ENCODE measurements at places on chromosomes 16 and 17.
A peak's percentile ranks its signal among the peaks of the same experiment; 100 is the strongest.

- DNase-seq: no peak
These were observed 6.1 kb upstream of the SERPINF2 start for GRCh38 chr17:1736348-1737281.

DNA sequence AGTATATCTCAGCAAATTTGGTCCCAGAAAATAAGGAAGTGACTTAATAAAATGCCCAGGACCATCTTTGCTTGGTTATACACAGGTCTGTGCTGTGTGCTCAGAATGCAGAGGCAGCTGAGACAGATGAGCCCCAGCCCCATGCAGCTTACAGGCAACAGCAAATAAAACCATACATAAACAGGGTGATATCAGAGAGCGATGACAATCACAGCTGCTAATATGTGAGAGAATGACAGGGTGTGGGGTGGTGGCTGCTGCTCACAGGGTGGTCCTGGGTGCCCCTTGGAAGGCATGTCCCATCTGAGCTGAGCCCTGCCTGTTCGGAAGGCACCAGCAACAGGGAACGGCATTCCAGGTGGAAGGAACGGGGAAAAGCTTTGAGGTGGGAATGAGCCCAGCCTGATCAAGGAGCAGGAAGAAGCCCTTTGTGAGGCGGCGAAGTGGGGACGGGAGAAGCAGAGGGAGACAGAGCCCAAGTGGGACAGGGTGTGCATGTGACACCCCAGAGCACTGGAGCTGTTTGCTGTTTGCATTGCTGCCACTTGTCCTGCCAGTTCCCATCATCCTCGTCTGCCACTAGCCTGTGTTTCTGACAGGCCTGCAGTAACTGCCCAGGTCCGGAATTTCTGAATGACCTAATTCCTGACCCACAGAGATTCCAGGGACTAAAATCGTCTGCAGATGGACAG lies 150.5 kb downstream of the KATNIP start:
- no peak for DNase-seq

GRCh38 chr17:81394921-81395599 lies at the start of gene BAHCC1:
TSS of gene BAHCC1 (plus strand) at chr17:81395457. CDS start at chr17:81399740, 4,283 bp downstream.
- DNase-seq: peak; percentile 83

- no peak for DNase-seq
These were observed 40.3 kb downstream of the FOXL1 start for GRCh38 chr16:86618431-86619238.

- DNase-seq: no peak
These were observed 5.9 kb upstream of the CORO6 start for GRCh38 chr17:29628644-29629043.

GRCh38 chr17:57898487-57899311 lies 48.9 kb upstream of the MRPS23 start:
- DNase-seq: no peak

DNA sequence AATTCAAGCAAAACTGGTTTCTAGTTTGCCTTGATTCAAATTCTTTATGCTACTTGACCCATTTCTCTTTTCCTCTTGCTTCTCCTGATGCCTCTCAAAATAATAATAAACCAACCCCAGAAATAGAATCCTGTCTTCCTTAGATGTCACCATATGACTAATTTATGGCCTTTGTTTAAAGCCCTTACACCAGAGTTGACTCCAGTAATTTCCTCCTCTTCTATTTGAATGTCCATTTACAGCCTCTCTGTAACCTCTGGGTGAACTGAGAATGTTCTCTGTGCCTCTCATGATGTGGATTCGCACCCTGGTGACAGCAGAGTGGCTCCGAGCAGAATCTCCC lies 31.5 kb downstream of the ZFHX3 start:
- DNase-seq: no peak

- DNase-seq: no peak
These were observed 4.0 kb upstream of the GGNBP2 start for GRCh38 chr17:36540696-36541095.

DNA sequence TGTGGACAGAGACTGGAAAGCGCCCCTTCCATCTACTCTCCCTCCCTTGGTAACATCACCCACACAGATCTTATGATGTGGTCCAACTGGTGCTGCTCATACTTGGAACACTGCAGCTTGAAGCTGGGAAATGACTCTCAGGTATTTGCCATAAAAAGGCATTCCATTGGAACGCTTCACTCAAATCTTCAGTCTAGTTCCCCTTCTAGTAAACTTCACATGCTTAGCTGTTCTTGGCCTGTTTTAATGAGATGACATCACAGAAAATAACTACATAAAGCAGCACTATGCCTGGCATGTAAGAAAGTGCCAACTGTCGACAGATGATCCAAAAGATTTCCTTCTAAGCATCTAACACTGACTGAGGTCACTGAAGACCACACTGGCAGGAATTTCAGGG lies 9.3 kb downstream of the ZNF263 start:
- no peak for DNase-seq

DNA sequence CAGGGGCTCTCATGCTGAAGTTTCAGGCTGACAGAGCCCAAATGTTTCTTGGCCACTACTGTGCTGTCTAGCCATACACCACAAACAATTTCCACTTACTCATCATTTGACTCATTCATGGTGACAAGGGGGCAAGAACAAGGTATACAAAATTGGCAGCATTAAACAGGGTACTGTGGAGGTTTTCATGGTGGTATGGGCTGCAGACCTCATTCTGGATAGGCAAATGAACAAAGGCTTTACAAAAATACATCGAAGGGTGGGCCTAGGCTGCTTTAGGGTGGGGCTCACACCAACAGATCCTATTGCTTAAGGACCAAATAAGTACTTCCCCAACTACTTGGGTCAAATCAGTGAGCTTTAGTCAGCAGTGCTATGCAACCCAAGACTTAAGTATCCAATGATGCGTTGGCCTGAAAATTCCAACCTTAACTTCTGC lies 53.0 kb downstream of the N4BP1 start:
- no peak for DNase-seq

- DNase-seq: no peak
These were observed 45.6 kb downstream of the CYB5B start for GRCh38 chr16:69469807-69470561.

DNA sequence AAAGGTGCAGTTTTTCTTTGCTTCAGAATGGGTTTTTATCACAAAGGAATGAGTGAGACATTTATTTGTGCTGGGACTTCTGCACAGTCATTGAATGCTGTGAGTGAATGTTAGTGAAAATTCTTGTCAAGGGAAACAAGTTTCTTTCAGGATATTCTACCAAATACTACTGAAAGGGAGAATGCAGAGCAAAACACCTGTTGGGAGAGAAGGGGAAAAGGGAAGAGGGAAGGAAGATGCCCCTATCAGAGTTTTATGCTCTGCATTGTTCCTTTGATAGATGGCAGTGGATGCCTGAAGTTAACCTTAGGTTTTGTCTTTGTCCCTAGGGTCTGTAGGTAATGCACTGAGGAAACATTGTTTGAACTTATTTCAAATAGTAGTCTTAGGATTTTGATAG lies 3.1 kb downstream of the GGNBP2 start:
- no peak for DNase-seq

DNA sequence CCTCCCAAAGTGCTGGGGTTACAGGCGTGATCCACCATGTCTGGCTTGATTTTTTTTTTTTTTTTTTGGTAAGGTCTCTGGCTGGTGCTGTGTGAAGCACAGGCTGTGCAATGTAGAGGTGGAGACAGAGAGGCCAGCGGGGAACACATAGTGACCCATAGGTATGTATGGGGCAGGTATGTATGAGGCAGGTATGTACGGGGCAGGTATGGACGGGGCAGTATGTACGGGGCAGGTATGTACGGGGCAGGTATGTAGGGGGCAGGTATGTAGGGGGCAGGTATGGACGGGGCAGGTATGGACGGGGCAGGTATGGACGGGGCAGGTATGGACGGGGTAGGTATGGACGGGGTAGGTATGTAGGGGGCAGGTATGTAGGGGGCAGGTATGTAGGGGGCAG lies 5.0 kb downstream of the RPL3L start:
- DNase-seq: no peak

GRCh38 chr17:65085397-65085796 lies 28.9 kb upstream of the GNA13 start:
- DNase-seq: no peak

DNA sequence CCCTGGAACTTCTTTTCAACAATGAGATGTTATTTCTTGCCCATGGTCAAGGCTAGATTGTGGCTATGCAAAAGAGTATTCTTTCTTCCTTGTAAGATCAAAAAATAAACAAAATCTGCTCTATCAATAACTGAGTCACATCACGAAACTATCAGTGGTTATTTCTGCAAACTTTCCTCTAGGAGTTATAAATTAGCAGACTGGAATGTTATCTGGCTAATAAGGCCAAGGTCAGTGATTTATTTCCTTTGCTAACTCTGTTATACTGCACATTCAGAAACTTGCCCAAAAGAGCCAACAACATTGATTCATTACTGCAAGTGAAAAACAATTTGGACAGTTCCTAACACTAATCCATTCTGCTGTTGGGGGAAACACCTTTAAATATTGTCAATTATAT lies 5.0 kb downstream of the ARL6IP1 start:
- no peak for DNase-seq

GRCh38 chr17:34366010-34366409 lies 3.0 kb upstream of the CCL1 start:
- no peak for DNase-seq

DNA sequence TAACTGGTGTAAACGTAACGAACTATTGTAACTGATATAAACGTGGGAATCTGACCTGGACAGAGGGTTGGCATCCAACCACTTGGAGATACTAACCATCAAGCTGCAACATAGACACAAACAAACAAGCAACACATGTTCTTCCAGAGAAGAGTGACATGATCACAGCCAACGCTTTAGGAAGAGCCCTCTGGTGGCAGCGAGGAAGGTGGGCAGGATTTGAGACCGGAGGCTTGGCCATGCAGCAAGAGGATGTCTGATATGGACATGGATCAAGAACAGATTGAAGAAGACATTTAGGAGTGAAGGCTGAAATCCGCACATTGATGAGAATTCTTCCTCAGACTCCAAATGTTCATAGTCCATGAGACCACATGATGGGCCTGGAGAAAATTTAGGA lies 40.3 kb upstream of the TNRC6A start:
- DNase-seq: no peak

GRCh38 chr16:27149986-27150385 lies 53.3 kb upstream of the KDM8 start:
- DNase-seq: no peak

DNA sequence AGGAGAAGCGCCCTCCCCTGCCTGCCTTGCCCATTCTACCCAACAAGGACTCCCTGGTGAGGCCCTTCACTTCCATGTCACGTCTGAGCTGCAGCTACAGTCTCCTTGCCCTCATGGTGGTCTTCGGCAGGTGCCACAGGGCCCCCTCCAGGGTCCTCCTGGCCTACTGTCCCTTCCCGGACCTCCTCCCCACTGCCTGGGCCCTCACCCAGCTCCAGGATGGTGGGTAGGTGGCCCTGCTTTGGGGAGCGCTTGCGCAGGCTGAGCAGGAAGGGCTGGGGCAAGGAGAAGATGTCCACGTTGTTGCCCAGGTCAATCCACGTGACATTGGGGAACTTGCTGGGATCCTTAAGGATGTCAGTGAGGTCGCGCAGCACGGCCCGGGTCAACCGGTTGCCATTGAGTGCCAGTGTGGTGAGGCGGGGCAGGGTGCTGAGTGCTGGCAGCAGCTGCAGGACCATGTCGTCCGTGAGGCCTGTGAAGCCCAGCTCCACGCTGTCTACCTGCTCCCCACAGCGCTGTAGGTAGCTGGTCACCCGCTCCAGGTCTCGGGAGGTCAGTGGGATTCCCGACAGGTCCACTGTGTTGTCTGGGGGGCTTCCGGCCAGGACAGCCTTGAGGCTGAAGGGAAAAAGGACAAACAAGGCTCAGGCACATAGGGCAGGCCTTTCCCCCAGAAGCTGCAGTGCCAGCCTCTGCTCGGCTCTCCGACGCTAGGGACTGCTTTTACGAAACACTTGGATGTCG lies 28.3 kb downstream of the TRPV2 start:
- DNase-seq: no peak

DNA sequence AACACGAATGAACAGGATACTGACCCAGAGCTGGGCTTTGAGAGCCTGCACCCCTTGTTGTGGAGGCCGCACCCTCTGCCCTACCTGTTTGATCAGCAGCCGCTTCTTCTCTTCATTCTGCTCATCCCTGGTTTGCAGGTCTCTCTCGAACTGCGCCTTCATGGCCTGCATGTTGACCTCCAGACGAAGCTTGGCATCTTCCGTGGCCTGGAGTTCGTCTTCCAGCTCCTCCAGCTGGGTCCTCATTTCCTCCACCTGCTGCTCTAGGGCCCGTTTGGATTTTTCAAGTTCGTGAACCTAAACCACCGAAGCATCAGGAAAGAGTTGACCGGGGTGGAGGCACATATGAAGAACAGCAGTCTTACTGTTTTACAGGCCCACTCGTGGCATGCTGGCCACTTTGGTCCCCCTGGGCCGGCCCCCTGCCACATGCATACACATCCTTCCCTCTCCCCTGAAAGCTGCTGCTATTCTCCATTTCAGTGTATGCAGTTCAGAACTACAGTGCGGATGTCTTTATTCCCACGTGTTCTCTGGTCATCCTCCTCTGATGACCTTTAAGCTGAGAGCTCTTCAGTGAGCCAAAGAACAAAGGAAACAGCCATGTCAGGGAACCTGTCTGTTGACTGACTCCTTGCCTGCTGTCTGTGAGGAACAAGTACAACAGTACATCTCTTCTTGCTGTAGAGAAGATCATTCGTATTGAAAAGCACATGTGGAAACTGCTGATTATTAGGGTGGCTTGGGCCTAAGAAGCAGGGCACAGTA lies 54.8 kb downstream of the NDEL1 start:
- DNase-seq: no peak

- no peak for DNase-seq
These were observed 96.0 kb downstream of the WDR59 start for GRCh38 chr16:74888888-74889287.

- no peak for DNase-seq
These were observed 29.9 kb downstream of the ACTG1 start for GRCh38 chr17:81482673-81483072.

GRCh38 chr16:8874388-8874787 lies 5.6 kb upstream of the CARHSP1 start:
- DNase-seq: no peak

DNA sequence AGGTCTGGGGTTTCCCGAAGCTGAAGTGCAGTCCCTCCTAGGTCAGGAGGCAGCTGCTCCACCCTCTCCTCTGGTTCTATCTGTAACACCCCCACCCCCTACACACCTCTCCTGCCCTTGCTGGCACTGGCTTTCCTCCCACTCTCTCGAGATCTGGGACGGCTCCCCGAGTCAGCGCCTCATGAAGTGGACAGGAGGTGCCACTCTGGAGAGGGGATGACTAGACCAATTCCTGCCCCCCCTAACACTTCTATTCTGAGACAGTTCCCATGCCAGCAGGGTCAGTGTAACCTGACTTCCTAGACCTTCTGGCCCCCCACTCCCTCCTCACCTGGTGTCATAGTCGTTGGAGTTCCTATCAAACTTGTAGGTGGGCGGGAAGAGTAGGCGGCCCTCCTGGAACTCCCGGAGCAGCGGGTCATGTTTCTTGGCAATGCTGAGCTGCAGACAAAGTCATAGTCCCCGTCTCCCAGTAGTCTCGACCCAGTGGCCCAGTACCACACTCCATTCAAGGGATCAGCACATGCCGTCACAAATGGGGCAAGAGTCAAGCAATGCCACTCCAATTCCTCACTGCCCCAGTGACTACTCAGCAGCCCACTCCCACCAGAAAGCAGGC lies 9.7 kb downstream of the INPP5K start:
- DNase-seq: no peak
